Heart left ventricle (tissue), 16 donors: ENCODE measurements at places on chromosomes 4 and X.

- DNase-seq = peak; percentile 54
These were observed at the start of gene SFRP2 for GRCh38 chr4:153788413-153789276. TSS of gene SFRP2 (minus strand) at chr4:153789083. CDS start at chr4:153788835, 248 bp downstream.

- no peak for DNase-seq
These were observed 212.8 kb downstream of the AFAP1 start for GRCh38 chr4:7726665-7727413.

- DNase-seq = no peak
These were observed 33.7 kb upstream of the WDR17 start for GRCh38 chr4:176031922-176032321.

DNA sequence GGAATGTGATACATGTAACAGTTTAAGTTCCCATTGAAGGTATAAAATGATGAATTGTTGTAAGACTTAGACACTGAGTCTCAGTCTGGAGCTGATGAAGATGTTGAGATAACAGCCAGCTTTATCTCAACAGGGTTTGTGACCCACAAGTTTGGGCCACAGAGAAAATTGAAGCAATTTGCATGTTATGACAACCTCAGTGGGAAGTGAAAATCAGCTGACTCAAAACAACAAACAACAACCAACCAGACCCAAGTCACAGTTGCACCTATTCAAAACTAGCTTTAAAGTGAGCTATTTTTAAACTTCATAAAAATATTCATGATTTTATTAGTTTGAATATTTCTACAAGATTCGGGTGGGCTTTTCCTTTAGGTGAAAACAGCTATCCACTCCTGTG, 8.0 kb downstream of the SFRP2 start:
- DNase-seq = no peak

GRCh38 chr4:103673983-103674382, 45.8 kb downstream of the TACR3 start:
- no peak for DNase-seq

DNA sequence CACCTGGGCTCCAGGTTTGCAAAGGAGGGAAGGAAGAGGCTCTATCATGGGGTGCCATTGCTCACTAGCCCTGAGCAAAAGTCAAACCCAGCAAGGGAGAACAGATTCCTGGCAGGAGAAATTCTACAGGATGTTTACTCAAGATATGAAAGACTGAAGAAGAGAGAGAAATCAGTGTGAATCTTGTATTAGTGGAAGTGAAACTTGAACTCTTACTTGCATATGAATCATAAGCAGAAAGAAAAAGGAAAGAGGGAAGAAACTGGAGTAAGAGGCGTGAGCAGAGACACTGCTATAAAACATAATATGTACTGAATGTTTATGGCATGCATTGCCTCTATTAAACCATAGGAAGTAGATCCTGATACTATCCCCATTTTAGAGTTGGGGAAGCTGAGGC, 60.9 kb downstream of the C4orf46 start:
- no peak for DNase-seq

GRCh38 chrX:144219035-144219434, 335.2 kb downstream of the UBE2NL start:
- no peak for DNase-seq

GRCh38 chr4:134147941-134148340, 53.6 kb downstream of the PABPC4L start:
- DNase-seq = no peak

- DNase-seq = no peak
These were observed 122.4 kb downstream of the PHKA2 start for GRCh38 chrX:18861511-18861910.

GRCh38 chrX:8987672-8988250, 46.2 kb downstream of the FAM9B start:
- no peak for DNase-seq

DNA sequence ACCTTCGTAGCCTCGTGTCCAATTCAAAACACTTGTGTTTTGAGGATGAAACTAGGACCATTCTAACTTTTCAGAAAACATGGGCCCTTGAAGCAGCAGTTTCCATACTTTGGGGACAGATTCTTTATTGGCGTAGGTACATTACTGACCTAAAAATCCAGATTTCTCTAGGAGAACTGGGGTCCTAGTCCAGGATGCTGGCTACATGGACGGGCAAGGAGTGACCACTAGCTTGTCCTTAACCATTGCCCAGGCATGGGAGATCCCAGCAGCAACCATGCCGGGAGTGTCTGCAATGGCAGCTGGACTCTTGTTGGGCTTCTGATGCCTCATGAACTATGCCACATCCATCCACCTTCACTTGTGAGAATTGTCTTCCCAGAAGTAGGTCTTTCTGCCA, 62.2 kb upstream of the WDR1 start:
- no peak for DNase-seq

DNA sequence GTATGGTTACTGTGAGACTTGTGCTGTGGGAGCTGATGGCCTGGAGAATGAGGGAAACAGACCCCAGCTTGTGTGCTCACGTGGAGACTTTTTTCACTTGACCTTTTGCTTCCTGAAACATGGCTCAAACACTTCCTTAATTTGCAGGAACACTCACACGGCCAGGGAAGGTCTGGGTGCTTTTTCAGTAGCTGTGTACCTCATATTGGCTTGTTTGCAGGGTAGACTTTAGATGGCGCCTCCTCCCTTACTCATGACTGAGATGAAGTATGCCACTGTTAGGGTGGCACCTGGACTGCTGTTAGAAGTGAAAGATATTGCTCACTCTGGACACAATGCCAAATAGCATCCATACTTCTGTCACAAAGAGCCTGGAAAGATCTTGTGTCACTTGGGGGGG, 75.7 kb upstream of the WDR1 start:
- DNase-seq = no peak

DNA sequence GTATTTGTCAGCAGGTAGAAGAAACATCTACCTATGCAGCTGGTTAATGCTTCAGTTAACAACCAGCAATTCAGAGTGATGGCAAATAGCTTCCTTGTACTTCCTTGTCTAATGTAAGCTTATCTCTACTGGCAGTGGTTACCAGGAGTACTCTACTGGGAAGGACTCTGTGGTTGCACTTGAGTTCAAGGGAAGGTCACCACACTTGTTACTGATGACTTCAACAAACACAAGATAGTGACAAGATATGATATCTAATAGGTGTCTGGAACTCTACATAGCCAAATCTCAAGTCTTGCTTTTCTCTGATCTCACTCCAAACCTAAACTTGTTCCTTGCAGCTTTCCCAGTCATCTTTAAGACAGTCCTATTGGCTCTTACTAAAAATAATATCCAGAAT, 1644.9 kb upstream of the TENM3 start:
- DNase-seq = no peak

- no peak for DNase-seq
These were observed 8.5 kb downstream of the TRIML1 start for GRCh38 chr4:188147776-188148175.

DNA sequence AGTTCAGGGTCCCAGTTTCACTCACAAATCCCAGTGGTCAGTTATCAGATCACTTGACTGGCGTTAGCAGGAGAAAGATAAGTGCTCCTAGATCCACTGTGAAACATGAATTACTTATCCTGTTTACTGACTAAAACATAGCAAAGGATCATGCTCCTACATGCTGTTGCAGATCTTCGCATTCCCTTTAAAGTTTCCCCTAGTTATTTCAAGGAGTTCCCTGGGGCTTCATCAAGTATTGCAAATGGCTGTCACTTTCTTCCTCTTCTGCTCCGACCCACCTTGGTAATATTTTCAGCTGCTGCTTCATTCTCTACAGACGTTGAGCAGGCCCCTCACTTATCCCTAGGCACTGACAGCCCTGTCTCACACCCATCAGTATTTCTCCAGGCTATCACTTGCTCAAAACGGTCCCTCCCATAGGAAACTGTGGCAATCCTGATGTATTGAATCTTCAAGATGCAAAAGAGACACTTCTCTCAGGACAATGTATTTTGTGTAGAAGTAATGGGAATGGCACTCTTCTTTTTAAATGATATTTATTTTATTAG, 466.0 kb downstream of the INPP4B start:
- DNase-seq = no peak

- DNase-seq = no peak
These were observed 1.0 kb downstream of the SLC10A6 start for GRCh38 chr4:86848136-86848535.

DNA sequence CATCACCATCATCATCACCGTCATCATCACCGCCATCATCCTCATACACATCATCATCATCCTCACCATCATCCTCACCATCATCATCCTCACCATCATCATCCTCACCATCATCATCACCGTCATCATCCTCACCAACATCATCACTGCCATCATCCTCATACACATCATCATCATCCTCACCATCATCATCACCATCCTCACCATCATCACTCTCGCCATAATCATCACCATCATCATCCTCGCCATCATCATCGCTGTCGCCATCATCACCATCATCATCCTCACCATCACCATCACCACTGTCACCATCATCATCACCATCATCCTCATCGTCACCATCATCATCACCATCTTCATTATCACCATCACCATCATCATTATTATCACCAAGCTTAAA, 19.8 kb upstream of the DHRSX start:
- no peak for DNase-seq

GRCh38 chr4:15373363-15373762, 54.5 kb upstream of the C1QTNF7 start:
- DNase-seq = no peak

- no peak for DNase-seq
These were observed 96.4 kb upstream of the DDIT4L start for GRCh38 chr4:100286636-100287035.

- DNase-seq = no peak
These were observed 11.1 kb upstream of the RS1 start for GRCh38 chrX:18682979-18683387.

DNA sequence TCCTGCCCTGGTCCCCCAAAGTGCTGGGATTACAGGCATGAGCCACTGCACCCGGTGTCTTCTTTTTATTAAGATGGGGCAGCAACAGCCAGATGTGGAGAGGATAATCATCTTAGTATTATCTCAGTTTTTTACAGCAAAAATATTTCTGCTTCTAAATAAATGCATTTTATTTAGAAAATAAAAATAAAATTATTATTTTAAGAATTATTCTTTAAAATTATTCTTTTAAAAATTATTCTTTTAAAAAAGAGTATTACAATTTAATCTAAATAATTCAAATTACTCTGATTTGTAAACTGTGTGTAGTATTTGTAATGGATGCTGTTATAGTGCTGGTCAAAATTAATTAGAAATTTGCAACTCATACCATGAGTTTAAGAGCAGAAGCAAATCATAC, 67.6 kb downstream of the ARFIP1 start:
- DNase-seq = no peak

DNA sequence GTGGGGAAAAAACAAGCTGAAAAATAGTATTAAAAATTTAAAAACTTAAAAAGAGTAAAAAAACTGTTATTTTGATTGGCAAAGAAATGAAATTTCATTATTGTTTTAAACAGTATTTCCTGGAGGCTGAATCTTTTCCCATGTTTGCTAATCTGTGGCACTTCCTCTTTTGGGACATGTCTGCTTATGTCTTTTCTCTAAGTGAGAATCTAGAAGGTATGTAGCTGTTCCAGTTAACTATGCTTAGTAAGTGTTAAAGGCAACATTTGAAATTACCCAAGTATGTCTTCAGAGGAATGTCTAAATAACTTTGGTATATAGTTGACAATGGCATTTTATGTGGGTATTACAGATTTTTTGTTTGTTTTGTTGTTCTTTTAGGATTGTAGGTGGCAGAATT, 81.6 kb upstream of the TBC1D9 start:
- DNase-seq = no peak

- no peak for DNase-seq
These were observed 66.5 kb downstream of the C4orf33 start for GRCh38 chr4:129162450-129162849.

- DNase-seq = no peak
These were observed 155.4 kb upstream of the FTHL17 start for GRCh38 chrX:31227250-31227649.

DNA sequence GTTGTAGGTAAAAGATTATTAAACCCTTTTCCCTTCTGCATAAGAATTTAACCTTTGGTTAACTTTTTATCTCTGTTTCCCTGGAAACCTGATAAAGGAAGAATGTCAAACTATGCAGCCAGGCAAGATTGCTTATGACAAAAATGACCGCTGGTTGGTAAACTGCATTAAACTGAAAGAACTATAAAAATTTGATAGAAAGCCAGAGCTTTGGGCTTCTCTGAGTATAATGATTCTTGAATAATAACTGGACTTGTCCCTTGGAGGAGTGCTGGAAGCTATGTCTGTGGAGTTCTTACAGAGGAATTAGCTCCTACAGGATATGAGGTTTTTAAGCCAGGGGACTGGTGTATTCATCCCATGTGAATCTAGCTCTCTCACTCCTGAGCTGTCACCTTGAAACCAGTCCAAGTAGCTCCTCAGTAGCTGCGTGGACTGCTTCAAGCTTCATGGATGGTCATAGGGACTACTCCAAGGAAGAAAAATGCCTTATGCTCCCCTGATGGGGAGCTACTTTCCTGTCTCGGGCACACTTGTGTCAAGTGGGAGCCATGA, 52.0 kb downstream of the RASL11B start:
- no peak for DNase-seq

GRCh38 chrX:104112326-104112951, at the start of gene ZCCHC18:
TSS of gene ZCCHC18 (plus strand) at chrX:104112523. CDS start at chrX:104114112, 1,589 bp downstream.
- DNase-seq = peak; percentile 58

DNA sequence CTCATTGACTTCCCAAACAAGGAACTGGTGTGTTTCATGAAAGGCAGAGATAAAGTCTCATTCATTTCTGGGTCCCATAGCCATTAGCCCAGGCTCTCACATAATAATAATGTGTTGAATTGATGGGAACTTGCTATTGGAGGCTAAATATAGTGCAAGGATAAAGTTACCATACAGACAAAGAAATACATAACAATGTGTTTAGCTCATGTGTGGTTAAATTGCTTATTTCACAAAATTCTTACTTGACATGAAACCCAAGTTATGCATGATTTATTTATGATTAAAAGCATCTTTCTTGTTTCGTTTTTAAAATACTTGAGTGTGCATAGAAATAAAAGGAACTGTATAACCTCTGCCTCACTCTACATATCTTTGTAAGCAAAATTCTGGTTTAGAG, 37.3 kb upstream of the LPAR4 start:
- DNase-seq = no peak

DNA sequence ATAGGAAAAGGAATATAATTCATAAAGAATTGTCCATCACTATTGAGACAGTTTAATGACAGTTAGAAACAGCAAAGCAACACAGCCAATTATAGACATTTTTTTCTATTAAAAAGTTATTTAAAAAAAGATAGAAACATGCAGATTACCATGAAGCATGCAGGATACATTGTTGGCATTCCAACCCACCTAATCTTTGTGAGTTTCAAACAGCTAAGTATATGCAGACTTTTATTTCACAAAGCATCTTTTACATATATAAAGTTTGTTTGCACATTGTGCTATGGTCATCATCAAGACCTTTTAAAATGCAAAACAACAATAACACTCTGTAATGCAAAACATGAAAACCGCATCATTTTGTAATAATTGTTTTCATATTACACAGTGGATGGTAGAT, 125.9 kb upstream of the ETNPPL start:
- DNase-seq = no peak

- no peak for DNase-seq
These were observed 7.4 kb downstream of the HNRNPH2 start for GRCh38 chrX:101415180-101416145.

- no peak for DNase-seq
These were observed 1225.9 kb downstream of the PCDH19 start for GRCh38 chrX:99184153-99184552.

- DNase-seq = no peak
These were observed 307.8 kb upstream of the GIMD1 start for GRCh38 chr4:106676173-106676921.

- no peak for DNase-seq
These were observed 38.1 kb downstream of the DIAPH2 start for GRCh38 chrX:96722781-96723180.
